ENCODE measurements at places on chromosomes 13 and 19.
A peak's percentile ranks its signal among the peaks of the same experiment; 100 is the strongest.

DNA sequence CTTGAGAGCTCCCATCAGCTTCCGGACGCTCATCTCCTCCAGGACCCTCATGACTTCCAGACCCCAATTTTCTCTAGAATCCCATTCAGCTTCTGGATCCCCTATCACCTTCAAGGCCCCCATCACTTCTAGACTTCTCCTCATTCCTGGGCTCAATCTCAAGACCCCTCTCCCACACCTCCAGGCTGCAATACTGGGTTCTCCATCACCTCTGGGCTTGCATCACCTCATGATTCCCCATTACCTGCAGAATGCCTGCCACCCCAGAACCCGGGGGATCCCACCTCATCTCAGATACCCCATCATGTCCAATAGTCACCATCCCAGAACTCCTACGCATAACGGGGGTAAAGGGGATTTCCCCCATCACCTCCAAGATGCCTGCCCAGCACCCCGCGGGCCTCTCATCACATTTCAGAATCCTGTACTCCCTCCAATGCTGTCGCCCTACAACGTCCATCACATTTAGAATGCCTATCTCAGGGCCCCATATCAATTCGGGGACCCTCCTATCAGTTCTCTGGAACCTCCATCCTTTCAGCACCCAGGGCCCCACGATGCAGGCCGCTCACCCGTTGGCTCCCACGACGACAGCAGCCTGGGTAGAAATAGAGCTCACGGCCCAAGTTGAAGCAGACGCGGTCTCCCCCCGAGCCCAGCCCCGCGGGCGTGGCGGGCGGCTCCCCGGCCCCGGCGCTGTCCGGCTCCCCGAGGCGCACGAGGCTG lies 738 bp downstream of the DMWD start:
- no peak for DNase-seq

GRCh38 chr19:1283207-1283916 lies 2.3 kb upstream of the EFNA2 start:
- no peak for DNase-seq

DNA sequence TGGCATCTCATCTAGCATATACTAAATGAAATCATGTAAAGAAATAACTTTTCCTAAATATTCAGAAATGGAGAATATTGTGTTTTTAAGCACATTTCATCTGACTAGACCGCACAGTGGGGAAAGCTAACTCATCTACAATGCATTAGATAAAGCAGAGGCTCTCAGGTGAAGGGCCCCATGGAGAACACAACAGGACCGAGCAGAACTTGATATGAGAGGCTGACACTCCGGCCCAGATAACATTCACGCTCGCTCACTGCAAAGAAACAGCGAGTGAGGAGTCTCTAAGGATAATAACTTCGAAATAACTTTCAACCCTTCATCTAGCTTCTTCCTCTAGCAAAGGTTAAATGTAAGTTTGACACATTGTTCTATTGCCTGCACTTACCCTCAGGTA lies 130.6 kb downstream of the PCDH9 start:
- no peak for DNase-seq

- no peak for DNase-seq
Observed at GRCh38 chr19:43624933-43625332, 5.5 kb upstream of the ZNF428 start.

GRCh38 chr19:15298847-15299567 lies 33.3 kb downstream of the BRD4 start:
- no peak for DNase-seq

- DNase-seq: peak; percentile 90
Observed at GRCh38 chr13:78121459-78122348, 203.1 kb upstream of the EDNRB start.

GRCh38 chr13:27644302-27644701 lies 22.6 kb downstream of the POLR1D start:
- DNase-seq: no peak

DNA sequence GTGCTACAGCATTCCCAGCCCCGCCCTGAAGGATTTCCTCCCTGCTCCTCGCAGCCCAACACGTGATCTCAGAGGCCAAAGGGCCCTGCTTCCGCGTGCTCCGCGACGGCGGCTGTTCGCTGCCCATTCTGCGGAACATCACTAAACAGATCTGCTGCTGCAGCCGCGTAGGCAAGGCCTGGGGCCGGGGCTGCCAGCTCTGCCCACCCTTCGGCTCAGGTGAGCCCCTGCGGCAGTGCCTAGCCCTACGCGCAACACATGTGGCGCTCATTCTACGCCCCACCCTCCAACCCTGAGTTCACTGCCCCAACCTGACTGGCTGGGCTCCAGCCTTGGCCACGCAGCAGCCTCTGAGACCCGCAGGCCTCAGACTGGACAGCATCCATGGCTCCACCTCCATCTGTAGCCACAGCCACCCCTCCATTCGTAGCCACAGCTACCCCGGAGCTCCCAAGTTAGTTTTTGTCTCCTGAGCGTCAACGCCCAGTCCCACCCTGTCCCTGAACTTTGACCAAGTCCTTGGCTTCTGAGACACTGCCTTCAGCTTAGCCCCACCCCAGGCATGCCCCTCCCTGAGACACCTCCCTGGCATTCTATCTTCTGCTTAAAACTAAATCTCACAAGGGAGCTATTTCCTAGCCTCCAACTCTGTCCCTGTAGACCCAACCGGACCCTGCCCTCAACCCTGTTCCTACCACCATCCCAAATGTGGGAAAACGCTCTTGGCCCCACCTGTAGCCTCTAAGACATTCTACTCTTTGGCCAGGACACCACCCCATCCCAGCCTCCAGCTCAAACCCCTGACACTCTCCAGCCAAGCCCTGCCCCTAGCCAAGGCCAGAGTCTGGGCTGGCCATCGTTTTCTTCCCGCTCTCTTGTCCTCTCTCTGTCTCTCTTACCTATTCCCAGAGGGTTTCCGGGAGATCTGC lies 6.4 kb downstream of the LTBP4 start:
- DNase-seq: no peak

GRCh38 chr19:10730932-10731331 lies 13.1 kb downstream of the DNM2 start:
- DNase-seq: no peak

DNA sequence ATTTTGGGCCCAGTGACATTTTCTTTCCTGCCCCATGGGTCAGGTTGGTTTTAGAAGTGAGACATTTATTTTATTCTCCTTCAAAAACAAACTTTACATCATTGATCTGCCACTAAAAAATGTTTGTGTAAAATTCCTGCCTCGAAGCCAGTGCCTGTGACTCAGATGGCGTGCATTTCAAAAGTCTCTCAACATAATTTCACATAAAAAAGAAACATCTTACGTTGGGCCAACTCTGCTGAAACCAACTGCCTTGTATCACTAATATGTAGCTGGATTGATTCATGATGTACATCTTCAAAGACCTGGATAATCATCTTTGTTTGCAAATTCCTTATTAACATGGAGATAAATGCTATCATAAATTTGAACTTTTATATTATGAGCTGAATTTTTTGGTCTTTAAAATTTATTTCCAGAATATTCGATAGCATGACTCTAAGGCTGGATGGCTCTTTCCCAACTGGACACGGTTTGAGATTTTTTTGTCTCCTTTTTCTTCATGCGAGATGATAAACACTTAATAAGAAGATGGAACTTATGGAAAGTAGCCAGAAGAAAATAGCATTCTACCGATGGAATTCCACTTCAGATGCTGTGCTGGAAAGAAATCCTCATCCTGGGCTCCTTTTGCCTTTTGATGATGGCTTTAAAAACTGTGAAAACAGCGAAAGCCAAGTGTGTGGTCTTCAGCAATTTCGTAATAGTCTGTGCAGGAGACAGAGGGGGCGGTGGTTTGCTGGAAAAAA lies 420.5 kb downstream of the FGF9 start:
- no peak for DNase-seq

GRCh38 chr13:67821606-67822005 lies 591.5 kb upstream of the PCDH9 start:
- DNase-seq: no peak

DNA sequence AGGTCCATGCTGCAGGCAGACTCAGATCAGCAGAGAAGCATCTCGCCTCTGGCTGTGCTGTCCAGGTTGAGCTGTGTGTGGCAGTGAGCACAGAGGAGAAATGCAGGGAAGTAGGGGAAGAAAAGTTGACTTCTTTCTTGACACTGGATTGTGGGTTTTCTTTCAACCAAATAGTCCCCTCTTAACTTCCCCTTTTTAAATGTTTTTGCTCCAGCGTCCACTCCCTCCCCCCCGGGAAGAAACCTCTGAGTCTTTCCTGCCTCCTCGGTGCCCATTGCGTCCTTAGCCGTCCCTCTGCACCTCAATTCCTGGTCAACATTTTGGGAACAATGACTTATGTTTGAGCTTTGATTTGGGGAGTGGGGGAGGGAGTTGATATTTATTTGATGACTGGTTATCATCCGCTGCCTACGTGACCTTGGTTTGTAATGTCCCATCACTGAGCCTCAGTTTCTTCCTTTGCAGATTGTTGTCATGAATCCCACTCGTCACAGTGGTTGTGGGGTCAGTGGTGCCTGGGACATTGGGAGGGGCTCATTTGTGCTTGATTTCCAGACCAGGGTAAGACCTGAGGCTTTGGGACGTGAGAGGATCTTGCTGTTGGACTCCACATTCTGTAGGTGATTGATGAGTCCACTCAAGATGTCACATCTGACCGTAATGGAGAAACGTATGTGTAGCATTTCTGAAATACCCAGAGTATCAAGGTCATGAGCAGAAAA lies at the start of gene LILRB2:
TSS of gene LILRB2 (minus strand) at position 104 of the 722 bp plus-strand sequence. CDS start 614 bp downstream, outside the sequence.
- DNase-seq: no peak

DNA sequence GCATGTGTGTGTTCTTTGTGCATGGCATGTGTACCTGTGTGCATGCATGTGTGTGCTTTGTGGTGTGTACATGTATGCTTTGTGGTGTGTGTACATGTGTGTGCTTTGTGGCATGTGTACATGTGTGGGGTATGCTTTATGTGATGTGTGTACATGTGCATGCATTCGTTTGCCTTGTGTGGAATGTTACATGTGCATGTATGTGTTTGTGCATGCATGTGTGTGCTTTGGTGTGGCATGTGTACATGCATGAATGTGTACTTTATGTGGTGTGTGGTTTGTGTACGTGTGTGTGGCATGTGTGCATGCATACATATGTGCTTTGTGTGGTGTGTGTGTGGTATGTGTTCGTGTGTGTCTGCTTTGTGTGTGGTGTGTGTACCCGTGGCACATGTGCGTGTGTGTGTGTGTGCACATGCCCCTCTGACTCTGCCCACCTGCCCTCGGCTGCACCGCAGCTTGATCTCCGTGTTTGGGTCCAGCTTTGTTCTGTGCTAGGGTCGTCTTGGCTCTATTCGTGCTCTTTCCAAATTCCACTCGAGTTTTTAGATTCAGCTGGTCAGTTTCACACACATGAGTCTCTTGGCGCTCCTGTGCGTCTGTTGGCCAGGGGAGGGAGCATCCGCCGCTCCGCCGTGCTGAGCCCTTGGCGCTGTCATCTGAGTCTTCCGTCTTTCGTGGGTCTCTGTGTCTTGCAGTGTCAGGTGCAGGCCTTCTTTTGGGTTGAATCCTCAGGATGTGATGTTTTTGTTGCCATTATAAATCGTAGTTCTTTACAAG lies 46.5 kb upstream of the TFDP1 start:
- DNase-seq: no peak

GRCh38 chr13:74174810-74175209 lies 40.6 kb upstream of the KLF12 start:
- DNase-seq: no peak

GRCh38 chr19:1222394-1222793 lies 15.4 kb downstream of the CBARP start:
- no peak for DNase-seq

- DNase-seq: peak; percentile 91
Observed at GRCh38 chr13:21670006-21670882, 629 bp upstream of the FGF9 start.

DNA sequence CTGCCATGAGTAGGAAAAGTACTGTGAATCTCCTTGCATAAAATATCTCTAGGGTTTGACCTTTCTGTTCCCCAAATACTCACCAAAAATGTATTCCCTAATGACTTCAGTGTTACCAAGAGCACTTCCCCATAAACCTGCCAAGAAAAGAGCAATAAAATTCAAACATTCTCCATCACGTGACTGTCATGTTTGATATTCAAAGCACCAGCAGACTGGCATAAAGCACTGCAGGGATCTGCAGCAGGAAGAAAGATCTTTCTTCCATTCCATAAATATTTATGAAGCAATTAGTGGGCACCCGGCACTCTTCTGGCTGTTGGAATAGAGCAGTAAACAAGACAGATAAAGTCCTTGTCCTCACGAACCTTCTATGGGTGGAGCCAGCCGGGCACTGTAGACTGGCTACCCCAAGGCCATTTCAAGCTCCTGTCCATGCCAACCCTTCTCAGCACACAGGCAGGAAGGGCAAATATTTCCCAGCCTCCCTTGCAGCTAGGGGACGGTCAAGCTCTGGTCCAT lies 20.3 kb downstream of the PLA2G4C start:
- peak; percentile 97 for DNase-seq

GRCh38 chr13:105956921-105957320 lies 578.5 kb downstream of the EFNB2 start:
- DNase-seq: no peak

DNA sequence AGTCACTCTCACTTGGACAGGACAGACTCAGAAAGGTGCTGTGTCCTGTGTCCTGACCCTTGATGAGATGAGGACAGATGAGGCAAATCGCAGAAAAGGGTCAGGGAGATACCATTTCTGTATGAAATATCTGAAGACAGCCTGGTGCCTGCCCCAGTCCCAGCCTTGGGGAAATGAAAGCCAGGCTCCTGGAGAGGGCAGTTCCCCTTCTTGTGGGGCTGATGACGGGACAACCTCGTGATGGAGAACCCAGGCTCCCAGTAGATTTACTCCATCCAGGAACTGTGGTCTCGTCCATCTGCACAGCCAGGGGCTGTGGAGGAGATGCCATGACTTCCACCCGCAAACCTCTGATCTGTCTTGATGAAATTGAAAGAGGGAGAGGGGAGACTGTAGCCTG lies 13.8 kb downstream of the LILRB1 start:
- DNase-seq: no peak

DNA sequence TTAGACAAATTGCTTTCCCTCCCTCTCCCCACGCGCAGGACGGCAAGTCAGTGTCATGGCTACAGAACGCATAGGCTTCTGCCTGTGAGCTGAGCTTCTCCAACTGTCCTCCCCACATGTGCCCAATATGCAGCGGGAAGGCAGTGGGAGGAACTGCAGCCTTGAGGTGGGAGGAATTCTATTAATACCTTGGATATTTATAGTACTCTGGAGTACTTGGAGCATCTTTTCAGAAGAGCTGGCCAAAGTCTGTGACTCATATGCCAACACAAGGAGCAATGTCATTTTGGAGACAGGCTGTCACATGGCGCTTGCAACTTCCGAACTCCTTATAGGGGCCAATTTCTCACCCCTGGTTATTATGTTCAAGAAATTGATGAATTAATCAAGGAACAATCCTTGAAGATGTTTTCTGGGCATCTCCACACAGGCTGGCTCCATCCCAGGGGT lies 245.0 kb upstream of the SERP2 start:
- DNase-seq: no peak

- DNase-seq: no peak
Observed at GRCh38 chr19:10224337-10224736, 6.8 kb downstream of the S1PR2 start.

GRCh38 chr19:28943651-28944050 lies 269.3 kb downstream of the UQCRFS1 start:
- DNase-seq: no peak

- peak; percentile 51 for DNase-seq
Observed at GRCh38 chr19:41297628-41298347, 12.2 kb upstream of the CCDC97 start.

- no peak for DNase-seq
Observed at GRCh38 chr13:21402586-21403307, 56.4 kb downstream of the ZDHHC20 start.

GRCh38 chr19:10952809-10953208 lies 8.0 kb upstream of the SMARCA4 start:
- peak; percentile 56 for DNase-seq

Data from NCI-H526 (cell line).